ENCODE measurements at places on chromosomes 5 and 9.

GRCh38 chr5:127513408-127513970 lies 4.0 kb upstream of the PRRC1 start:
- no peak for DNase-seq

GRCh38 chr9:120066315-120066714 lies 513.7 kb downstream of the CDK5RAP2 start:
- no peak for DNase-seq

GRCh38 chr9:34612788-34613390 lies 992 bp upstream of the RPP25L start:
- DNase-seq = peak; percentile 79

GRCh38 chr9:92764988-92765936 lies 629 bp upstream of the BICD2 start:
- peak; percentile 96 for DNase-seq

- DNase-seq = peak; percentile 75
These were observed 144.9 kb downstream of the MYO10 start for GRCh38 chr5:16791036-16791705.

All from SK-MEL-5 (cell line).